ENCODE measurements at places on chromosomes 2 and 18.

DNA sequence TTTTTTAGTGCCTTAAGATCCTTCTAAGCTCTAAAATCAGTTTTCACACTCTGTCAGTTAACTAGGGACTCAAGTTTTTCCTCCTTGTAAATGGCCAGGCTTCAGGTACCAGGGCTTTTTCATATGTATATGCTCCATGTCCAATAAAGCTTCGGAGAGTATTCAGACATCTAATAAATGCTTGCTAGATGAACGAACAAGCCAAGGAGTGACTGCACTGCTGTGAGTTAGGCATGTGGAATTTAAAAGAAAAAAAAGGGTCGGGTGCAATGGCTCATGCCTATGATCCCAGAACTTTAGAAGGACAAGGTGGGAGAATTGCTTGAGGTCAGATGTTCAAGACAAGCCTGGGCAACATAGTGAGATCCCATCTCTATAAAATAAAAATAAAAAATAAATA is 81.9 kb downstream of the CDH2 start:
- DNase-seq, result no peak

- DNase-seq, result no peak
These were observed 31.1 kb downstream of the DOK1 start for GRCh38 chr2:74585406-74586185.

DNA sequence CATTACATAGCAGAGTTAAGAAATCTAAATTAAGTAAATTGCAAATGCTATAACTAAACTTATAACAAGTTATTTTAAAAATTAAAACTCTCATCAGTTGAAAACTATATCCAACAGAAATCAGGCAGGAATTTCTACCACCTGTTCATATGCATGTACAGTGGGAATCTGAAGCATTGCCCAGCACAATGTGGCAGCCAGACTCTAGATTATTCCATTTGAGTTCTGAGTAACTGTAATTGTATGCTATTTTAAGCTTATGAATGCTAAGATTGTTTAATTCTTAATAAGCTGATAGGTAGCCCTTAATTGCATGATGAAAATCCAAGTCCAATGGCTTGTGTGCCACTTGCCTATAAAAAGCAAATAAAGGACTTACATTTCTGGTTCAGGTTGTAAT is 834.5 kb upstream of the FSHR start:
- no peak for DNase-seq

- no peak for DNase-seq
These were observed 8.8 kb downstream of the RALB start for GRCh38 chr2:120261387-120262006.

DNA sequence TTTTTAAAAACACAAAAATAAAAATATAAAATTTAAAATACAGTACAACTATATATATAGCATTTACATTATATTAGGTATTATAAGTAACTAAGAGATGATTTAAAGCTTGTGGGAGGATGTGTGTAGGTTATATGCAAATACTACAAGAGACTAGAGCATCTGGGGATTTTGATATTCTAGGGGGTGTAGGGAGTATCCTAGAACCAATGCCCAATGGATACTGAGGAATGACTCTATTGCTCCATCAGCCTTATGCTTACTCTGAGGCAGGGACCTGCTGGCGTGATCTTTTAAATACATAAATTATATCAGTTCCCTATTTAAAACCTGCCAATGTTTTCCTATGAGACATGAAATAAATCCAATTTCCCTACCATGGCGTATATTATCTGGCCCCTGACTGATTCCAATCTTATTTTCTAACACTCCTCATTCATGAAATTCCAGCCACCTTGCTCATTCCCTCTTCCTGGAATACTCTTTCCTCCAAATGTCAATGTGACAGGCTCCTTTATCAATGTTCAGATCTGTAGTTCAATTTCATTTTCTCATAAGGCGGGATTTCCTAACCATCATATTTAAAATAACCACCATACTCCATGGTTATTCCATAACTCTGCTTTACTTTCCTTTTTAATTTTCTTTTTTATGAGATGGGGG is 22.2 kb downstream of the SP3 start:
- no peak for DNase-seq

DNA sequence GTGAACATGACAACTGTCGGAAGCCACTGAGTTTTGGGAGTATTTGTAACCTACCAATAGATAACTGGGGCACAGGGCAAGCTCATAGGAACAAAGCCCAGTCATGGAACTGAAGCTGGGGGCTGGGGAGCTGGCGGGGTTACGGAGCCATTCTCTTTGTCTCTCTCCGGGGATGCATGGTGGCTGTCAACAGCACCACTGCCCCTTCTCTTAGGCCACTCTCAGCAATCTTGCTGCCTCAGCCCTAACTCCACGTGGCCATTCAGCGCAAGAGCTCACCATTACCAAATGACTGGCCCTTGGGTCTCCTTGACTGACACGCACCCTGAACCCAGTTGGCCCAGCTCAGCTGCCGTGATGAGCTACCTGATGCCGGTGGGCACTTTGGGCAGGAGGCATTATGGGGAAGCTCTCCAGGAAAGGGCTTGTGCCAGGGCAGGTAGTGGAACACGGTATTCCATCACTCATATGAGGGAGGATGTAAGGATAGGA is 33.6 kb upstream of the ODC1 start:
- DNase-seq, result no peak

- peak; percentile 71 for DNase-seq
These were observed 3.9 kb upstream of the PSMD1 start for GRCh38 chr2:231052494-231053451.

GRCh38 chr18:10846657-10847407 is 302.5 kb downstream of the PIEZO2 start:
- no peak for DNase-seq

DNA sequence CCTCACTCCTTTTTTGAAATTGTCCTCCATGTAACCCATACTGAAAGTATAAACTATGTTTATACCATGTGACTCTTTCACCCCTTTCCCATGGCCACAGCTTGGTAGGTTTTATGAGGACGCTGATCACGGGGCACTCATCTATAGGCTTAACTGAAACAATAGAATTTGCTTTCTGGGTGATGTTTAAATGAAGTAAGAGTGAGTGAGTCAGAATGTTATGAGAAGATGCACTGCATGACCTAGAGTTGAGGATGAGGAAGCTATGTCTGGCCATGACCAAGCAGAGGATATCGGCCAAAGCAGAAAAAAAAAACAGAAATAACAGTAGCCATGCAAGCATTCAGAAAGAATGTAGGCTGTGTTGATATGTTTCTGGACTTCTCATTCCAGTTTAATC is 34.9 kb downstream of the SCN1A start:
- DNase-seq, result no peak

GRCh38 chr2:215301994-215302393 is 9.9 kb upstream of the ATIC start:
- DNase-seq, result no peak

DNA sequence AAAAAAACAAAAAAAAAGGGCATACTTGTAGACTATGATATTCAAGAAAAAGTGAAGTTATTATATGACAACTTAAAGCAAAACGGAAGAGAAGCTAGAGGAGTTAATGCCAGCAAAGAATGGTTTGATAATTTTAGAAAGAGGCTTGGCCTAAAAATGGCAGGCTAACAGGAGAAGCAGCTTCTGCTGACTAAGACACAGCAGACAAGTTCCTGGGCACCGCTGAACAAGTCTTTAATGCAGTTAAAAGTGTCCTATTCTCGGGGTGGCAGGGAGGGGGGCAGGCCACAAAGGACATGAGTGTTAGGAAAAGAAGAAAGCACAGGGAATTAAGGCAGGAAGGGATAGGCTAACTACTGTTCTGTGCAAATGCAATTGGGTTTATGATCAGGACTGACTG is 50.3 kb upstream of the GAREM2 start:
- DNase-seq, result no peak

GRCh38 chr2:181095486-181095885 is 115.1 kb downstream of the UBE2E3 start:
- no peak for DNase-seq

DNA sequence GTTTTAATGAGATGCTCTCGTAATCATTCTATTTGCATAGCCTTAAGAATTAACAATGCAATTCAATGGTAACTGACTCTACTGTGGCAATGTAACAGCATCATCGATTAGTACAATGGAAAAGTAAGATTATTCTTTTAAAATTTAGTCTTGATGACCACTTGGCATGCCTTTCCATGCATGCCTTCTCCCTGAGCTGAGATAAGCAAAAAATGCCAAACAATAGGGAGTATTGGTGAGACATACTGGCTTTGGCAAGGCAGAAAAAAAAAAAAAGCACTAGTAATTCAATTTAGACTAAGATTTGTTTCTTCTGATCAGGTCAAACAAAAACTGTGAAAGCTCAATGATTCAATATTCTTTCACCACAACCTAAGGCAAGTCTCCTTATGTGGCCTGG is 110.8 kb upstream of the TRIB2 start:
- no peak for DNase-seq

DNA sequence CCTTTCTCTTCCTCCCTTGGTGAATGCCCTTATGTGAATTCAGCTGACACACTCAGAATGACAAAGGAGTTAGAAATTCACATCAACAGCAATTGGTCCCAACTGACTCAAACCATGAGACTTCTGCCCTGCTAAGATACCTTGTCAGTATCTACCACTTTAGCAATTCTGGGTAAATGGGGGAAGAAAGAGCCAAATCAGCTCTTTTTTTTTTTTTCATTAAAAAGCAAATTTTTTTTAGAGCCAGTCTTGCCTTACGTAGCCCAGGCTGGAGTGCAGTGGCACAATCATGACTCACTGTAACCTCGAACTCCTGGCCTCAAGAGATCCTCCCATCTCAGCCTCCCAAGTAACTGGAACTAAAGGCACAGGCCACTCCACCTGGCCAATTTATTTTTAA is 1.7 kb upstream of the PPP4R1 start:
- no peak for DNase-seq

DNA sequence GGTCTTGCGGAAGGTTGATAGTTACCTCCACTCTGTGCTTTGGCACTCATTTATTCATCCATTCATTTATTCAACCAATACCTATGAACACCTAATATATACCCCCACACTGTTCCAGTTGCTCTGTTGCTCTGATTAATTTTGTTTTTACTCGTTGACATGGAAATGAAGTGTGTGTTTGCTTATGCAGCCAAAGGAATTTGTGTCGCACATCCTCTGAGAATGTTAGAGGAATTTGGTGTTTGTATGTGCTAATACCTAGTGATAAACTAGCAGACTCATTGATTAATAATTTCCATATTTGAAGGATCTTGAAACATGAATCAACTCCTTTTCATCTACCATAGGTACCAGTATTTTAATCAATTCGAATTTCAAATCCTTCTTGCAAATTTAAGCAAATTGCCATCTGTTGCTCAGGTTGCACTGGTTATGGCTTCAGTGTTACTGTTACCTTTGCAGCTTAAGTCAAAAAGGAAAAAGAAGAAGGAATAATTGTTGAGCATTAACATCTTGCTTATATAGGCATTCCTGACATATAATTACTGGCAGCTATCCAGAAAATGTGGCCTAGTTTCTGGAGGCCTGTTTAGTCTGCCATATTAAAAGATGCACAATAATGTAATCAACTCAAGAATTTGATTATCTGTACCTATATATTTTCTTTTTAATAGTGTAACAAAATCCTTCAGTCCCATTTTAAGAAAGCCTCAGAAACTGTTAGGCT is 25.7 kb upstream of the CRIM1 start:
- DNase-seq, result no peak

DNA sequence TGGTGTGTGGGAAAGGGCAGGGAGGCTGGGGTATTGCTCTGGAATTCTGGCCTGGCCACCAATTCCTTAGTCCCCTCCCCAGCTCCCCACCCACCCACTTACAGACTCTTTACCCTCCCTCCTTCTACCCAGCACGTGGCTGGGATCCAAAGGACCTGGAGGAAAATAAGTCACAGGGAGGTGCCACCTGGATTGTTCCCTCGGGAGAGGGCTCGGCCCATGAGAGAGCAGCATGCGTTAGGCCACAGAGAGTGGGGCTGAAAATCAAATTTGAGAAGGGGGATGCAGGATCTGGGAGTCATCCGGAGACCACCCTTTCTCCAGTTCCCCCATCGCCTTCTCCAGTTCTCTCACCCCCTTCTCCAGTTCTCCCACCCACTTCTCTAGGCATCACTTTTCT is 3.0 kb downstream of the ASPRV1 start:
- DNase-seq, result no peak

DNA sequence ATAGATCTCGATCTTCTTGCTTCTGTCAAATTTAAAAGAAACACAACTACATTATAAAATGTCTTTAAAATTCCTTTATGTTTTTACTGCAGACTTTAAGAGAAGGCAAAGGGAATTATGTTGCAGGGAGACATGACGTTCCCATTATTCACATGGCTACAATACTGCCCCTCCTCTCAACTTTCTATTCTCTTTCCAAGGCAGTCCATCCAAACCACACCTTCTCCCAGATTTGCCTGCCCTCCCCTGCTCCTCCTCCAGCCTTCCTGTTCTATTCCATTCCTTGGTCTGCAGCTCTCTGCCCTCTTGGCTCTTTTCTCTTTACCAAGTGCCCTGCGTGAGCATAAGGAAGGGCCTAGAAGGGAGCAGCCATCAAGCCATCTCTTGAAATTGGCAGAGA is 61.3 kb downstream of the NABP1 start:
- DNase-seq, result no peak

DNA sequence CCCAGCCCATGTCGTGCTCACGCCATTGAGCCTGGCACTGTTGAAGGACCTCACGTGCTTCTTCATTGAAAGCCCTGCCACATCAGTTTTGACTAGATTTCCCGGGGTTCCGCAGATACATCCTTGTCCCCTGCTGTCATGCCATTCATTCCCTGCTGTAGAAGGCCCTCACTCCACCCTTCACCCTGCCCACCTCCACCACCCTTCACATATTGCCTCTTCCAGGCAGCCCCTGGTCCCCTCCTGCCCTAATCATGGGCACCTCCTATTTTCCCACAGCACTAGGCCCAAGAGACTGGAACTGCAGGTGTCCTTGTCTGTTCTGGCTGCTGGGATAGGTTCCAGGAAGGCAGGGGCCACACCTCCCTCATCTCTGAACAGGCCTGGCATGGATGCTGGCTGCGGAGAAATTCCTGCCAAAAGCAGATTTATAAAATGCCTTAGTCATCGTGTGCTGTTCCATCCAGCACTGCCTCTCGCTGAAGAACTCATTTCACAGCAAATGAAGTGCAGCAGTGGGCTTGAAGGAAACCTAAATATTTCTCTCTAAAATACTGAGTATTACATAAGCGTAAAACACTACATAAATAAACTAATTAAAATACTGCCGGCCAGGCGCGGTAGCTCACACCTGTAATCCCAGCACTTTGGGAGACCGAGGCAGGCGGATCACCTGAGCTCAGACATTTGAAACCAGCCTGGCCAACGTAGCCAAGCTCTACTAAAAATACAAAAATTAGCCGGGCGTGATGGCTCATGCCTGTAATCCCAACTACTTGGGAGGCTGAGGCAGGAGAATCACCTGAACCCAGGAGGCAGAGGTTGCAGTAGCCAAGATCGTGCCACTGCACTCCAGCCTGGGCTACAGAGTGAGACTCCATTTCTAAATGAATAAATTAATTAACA is 38.4 kb downstream of the EIF4E2 start:
- DNase-seq, result no peak

DNA sequence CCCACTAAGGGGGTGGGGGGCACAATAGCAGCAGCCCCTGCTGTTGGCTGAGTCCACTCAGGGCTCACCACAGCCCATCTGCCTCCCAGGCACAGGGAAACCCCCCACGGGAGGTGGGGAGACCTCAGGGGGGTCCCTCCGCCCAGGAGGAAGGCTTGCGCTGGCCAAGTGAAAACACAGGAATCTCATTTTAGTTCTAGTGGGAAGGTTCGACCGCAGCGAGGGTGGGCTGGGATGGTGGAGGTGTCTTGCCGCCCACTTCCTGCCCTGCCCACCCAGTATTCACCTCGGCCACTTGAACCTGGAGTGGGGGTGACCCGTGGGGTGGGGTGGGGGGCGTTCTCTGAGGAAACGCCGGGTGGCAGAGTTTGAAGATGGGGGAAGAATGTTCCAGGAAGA is 6.9 kb upstream of the BOK start:
- no peak for DNase-seq

Measured in activated T-helper 1 cell treated with anti-CD3 and anti-CD28 coated beads, Interleukin-2, amount 50 U/mL, for 16 hours (primary cell).